ENCODE measurements at places on chromosomes 7 and 10. TPM values are rescaled to one million over a fixed set of nuclear protein-coding genes. Genes with fewer than 3 reads are reported as not detected.
A peak's percentile ranks its signal among the peaks of the same experiment; 100 is the strongest.

- H3K36me3 ChIP-seq, result no peaks in the 10 kb centered on the region
- no peaks in the 10 kb centered on the region for H3K4me1 ChIP-seq
- no peaks in the 10 kb centered on the region for H3K27me3 ChIP-seq
- H3K27ac ChIP-seq, result peak overlapping the region; percentile 74
These were observed 13.1 kb downstream of the PHKG1 start for GRCh38 chr7:56079450-56080185.

DNA sequence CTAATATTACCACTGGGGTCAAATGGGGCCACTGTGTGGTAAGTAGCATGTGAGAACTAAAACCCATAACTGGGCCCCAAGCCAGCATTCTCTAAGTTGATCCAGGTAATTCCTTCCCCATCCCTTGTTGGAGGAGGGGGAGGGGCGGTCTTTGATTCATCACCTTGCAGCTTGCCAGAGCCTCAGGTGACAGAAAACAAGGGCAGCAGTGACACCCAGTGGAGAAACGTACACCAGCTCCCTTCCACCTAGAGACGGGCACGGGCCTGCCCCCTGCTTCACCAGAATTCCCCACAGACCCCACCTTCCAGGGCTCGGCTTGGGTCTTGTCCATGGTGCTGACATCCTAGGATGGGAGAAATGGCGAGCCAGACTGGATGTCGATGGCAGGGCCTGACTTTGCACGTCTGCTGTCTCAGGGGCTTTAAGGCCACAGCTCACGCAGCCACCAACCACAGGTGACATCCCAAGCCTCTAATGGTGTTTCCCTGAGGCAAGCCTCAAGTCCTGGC, 102.0 kb downstream of the STRA8 start:
- H3K27ac ChIP-seq, result no peak overlapping the region
- H3K4me1 ChIP-seq, result no peaks in the 10 kb centered on the region

DNA sequence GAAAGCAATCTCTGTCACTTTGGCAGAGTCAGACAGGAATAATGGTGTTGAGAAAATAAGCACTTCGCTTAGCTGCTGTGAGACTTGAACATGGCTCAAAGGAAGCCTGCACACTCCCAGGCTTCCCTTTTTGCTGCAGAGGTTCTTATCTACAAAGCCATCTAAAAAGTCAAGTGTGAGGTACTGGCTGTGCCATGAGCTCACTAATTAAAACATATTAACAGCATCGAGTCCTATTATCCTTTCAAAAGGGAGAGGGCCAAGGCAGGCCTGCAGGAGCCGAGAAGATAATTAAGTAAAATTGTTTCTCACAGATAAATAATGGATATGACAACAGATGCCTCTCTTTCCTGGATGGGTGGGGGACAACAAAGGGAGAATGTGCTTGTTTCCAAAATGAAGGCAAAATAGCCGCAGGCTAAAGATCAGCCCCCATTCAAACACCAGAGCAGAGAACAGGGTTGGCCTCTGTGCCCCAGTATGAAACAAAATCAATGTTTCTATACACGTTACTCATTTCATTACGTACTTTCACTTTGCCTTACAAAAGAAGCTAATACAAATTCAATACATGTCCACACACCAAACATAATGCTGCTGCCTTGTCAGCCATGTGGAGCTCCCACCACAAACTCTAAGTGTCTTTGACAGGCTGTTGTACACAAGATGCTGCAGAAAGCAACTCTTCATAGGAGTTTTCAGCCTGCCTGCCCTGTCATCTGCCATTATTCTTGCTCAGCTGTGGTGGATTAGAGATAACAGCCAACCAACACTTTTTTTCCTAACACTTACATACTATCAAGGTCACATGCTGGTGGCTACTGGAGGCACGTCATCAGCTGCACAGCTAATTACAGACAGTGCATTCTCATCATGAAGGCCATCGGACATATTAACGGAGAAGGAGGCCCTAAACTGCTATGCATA, 55.3 kb downstream of the ELAPOR2 start:
- H3K27ac ChIP-seq, result no peak overlapping the region
- DNase-seq, result no peak
- no peak overlapping the region for H3K4me3 ChIP-seq
- no peaks in the 10 kb centered on the region for H3K27me3 ChIP-seq
- no peaks in the 10 kb centered on the region for H3K4me1 ChIP-seq
- no peaks in the 10 kb centered on the region for H3K36me3 ChIP-seq

GRCh38 chr10:110305767-110306451, 1.2 kb upstream of the SMNDC1 start:
- no peak for DNase-seq
- H3K4me3 ChIP-seq, result no peak overlapping the region
- peaks cover 3% of the 10 kb centered on the region for H3K4me1 ChIP-seq
- peaks cover 3% of the 10 kb centered on the region for H3K36me3 ChIP-seq

DNA sequence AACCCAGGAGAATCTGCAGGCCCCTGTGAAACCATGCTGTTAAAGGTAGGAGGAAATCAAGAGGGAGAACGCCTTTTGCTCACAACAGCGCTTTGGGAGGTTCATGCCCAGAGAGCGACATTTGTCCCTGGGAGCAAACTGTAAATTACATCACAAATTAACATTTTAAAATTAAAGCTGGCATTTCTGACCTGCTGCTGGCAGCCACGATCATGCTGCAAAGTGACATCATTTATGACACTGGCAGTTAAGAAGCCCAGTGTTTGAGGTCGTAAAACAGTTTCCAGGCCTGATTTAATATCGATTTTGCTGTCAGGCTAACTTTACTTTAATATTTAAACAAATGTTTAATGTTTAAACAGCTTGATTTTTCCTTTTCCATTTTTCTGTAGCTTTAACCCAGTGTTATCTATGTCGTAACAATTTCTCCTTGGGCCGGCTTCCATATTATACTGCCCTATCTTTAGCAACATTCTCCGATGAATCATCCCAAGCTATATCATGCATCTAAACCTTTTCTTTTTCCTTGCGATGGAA, 86.5 kb upstream of the NPVF start:
- DNase-seq, result no peak
- H3K27ac ChIP-seq, result no peak overlapping the region
- H3K4me3 ChIP-seq, result no peak overlapping the region
- no peaks in the 10 kb centered on the region for H3K4me1 ChIP-seq
- no peaks in the 10 kb centered on the region for H3K36me3 ChIP-seq

GRCh38 chr10:29169021-29169420, 119.8 kb upstream of the LYZL1 start:
- no peaks in the 10 kb centered on the region for H3K27me3 ChIP-seq
- DNase-seq, result no peak
- H3K4me1 ChIP-seq, result no peaks in the 10 kb centered on the region
- no peak overlapping the region for H3K27ac ChIP-seq

GRCh38 chr7:107659666-107660065, 962 bp upstream of the SLC26A4 start:
- no peak overlapping the region for H3K4me3 ChIP-seq
- no peak for DNase-seq
- H3K27me3 ChIP-seq, result no peaks in the 10 kb centered on the region
- no peak overlapping the region for H3K27ac ChIP-seq

- H3K27ac ChIP-seq, result peak overlapping the region; percentile 55
- no peak overlapping the region for H3K4me3 ChIP-seq
- no peaks in the 10 kb centered on the region for H3K36me3 ChIP-seq
- no peak for DNase-seq
- no peaks in the 10 kb centered on the region for H3K27me3 ChIP-seq
- no peaks in the 10 kb centered on the region for H3K4me1 ChIP-seq
These were observed 120.2 kb downstream of the SORBS1 start for GRCh38 chr10:95440756-95441546.

DNA sequence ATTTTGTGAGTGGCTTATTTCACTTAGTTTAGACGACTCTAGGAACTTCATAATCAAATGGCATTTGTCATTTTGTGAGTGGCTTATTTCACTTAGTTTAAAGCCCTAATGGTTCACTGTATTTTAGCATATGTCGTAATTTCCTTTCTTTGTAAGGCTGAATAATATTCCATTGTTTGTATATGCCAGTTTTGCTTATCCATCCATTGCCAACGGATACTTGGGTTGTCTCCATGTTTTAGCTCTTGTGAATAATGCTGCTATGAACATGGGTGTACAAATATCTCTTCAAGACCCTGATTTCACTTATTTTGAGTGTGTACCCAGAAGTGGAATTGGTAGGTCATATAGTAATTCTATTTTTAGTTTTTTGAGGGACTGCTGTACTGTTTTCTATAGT, 31.8 kb downstream of the DOCK1 start:
- no peak overlapping the region for H3K4me3 ChIP-seq
- no peaks in the 10 kb centered on the region for H3K4me1 ChIP-seq
- H3K27ac ChIP-seq, result no peak overlapping the region
- H3K27me3 ChIP-seq, result no peaks in the 10 kb centered on the region
- DNase-seq, result no peak
- no peaks in the 10 kb centered on the region for H3K36me3 ChIP-seq

- H3K27ac ChIP-seq, result peak overlapping the region; percentile 79
- H3K36me3 ChIP-seq, result no peaks in the 10 kb centered on the region
- peaks cover 8% of the 10 kb centered on the region for H3K4me1 ChIP-seq
- no peak for DNase-seq
These were observed 6.0 kb downstream of the SKIDA1 start for GRCh38 chr10:21519397-21519933.

GRCh38 chr7:22176791-22177412, 180.1 kb downstream of the RAPGEF5 start:
- no peaks in the 10 kb centered on the region for H3K27me3 ChIP-seq
- H3K4me1 ChIP-seq, result no peaks in the 10 kb centered on the region
- no peak overlapping the region for H3K27ac ChIP-seq
- no peak for DNase-seq

GRCh38 chr7:102120666-102121195, 165.9 kb upstream of the SH2B2 start:
- no peak for DNase-seq
- H3K36me3 ChIP-seq, result peaks cover 2% of the 10 kb centered on the region
- no peaks in the 10 kb centered on the region for H3K27me3 ChIP-seq
- no peaks in the 10 kb centered on the region for H3K4me1 ChIP-seq
- no peak overlapping the region for H3K27ac ChIP-seq

DNA sequence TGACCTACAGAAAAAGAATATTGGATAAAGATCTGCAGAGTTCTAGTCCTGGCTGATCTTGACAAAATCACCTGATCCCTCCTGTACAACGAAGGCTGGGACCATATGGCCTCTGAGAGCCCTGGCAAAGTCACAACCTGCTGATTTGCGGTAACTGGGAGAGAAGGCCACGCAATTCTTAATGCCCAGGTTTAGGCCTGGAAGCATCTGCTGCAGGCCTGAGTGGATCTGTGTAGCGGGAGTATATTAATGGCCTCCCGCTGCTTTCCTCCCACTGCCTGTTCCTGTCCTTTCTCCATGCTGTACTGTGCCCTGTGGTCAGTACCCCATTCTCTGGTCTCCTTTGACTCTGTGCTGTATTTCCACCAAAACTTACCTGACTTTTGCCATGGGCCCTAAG, 24.2 kb downstream of the AKR1B1 start:
- H3K4me3 ChIP-seq, result no peak overlapping the region
- no peak overlapping the region for H3K27ac ChIP-seq
- H3K4me1 ChIP-seq, result no peaks in the 10 kb centered on the region
- DNase-seq, result no peak
- H3K27me3 ChIP-seq, result no peaks in the 10 kb centered on the region
- H3K36me3 ChIP-seq, result no peaks in the 10 kb centered on the region

The SEPHS1 gene
- total RNA-seq, result 37.8 TPM

The PLEKHS1 gene
- 0.21 TPM for total RNA-seq

The RNF32 gene
- total RNA-seq, result not detected

The STEAP1 gene
- total RNA-seq, result 31.7 TPM

The FAM180A gene
- 67.1 TPM for total RNA-seq
